Pancreas (tissue), 10 donors: ENCODE measurements at places on chromosomes 7 and 10. TPM values are rescaled to one million over a fixed set of nuclear protein-coding genes. Genes with fewer than 3 reads are reported as not detected.

GRCh38 chr7:115910541-115911164 lies 119.9 kb downstream of the TFEC start:
- H3K27me3 ChIP-seq = no peaks in the 10 kb centered on the region
- H3K4me3 ChIP-seq = no peak overlapping the region
- H3K36me3 ChIP-seq = no peaks in the 10 kb centered on the region

The ASB10 gene
- total RNA-seq = not detected

DNA sequence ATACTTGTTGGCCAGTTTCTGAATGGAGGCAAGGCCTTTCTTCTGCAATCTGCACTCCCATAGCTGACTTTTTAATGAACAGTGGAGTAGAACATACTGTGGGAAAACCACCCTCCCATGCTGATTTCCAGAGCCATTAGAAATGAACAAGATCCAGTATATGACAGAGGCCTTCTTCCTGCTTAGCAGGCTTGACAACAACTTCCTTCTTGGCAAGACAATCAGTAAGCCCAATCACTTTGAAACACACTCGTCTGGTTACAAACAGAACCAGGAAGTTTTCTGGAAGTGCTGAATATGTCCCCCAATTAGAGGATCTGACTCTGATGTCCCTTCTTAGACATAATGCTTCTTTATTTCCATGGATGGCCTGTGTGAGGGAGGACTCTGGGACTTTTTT lies 103.4 kb downstream of the SAMD9 start:
- H3K27ac ChIP-seq = peak overlapping the region; percentile 25
- no peak overlapping the region for H3K4me3 ChIP-seq
- H3K27me3 ChIP-seq = no peaks in the 10 kb centered on the region
- no peaks in the 10 kb centered on the region for H3K36me3 ChIP-seq
- H3K4me1 ChIP-seq = no peaks in the 10 kb centered on the region
- DNase-seq = no peak

- H3K27ac ChIP-seq = no peak overlapping the region
- no peaks in the 10 kb centered on the region for H3K36me3 ChIP-seq
- no peak overlapping the region for H3K4me3 ChIP-seq
- H3K27me3 ChIP-seq = no peaks in the 10 kb centered on the region
Measured at GRCh38 chr10:47031211-47031900, 120.1 kb downstream of the PTPN20 start.

DNA sequence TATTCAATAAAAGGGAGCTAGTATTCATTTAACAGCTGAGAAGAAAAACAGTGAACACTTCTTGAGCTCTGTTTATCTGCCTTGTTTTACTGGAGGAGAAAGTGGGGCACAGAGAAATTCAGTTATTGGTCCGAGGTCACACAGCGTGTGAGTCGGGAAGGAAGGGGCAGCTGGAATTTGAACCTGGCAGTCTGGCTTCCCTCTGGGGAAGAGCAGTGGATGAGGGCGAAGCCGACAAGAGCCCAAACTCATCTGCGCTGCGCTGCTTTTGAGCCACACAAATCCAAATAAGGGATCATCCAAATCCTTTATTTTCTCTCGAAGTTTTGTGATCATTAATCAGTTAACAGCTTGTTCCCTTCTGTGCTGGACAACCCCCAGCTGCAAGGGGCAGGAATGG lies 23.7 kb upstream of the PFKFB3 start:
- no peak for DNase-seq
- H3K27me3 ChIP-seq = no peaks in the 10 kb centered on the region
- H3K4me1 ChIP-seq = no peaks in the 10 kb centered on the region
- H3K4me3 ChIP-seq = no peak overlapping the region

DNA sequence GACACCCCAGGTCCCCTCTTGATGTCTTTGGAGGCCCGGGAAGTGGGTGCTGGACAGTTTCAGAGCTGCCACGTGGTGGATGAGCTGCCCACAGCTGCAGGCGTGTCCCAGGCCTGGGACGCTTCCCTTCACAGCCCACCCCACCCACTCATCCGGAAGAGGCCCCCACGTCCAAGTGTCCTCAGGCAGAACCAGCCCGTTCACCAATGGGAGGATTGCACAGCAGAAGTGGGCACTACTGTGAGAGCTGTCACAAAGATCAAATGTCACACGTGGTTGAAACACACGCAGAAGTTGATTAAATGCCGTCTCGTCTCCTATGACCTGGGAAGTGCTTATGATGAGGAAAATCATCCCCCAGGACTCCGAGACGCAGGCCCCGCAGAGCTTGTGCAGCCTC lies 52.9 kb downstream of the STK32C start:
- DNase-seq = no peak
- H3K27me3 ChIP-seq = no peaks in the 10 kb centered on the region
- no peak overlapping the region for H3K27ac ChIP-seq
- H3K4me3 ChIP-seq = no peak overlapping the region
- no peaks in the 10 kb centered on the region for H3K36me3 ChIP-seq

GRCh38 chr10:95314192-95314918 lies 23.6 kb upstream of the PDLIM1 start:
- peaks cover 6% of the 10 kb centered on the region for H3K4me1 ChIP-seq
- no peak for DNase-seq
- H3K4me3 ChIP-seq = no peak overlapping the region
- H3K27ac ChIP-seq = no peak overlapping the region

The CCDC172 gene
- not detected for total RNA-seq

DNA sequence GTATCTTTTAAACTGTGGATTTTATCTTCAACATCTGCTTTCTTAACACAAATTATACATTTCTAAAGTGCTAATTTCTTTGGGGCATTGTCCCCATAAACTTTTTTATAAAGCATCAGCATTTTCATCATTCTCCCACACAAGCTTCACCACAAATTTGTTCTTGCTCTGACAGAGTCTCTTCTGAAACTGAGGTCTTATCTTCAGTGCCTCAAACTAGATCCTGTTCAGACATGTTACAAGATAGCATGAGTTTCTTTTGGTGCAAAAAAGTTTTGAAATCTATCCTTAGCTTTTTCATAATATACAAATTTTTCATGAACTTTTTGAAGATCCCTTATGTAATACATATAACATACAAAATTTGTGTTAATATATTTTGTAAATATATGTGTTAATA lies 346.6 kb downstream of the IPMK start:
- H3K4me1 ChIP-seq = no peaks in the 10 kb centered on the region
- no peak for DNase-seq
- no peaks in the 10 kb centered on the region for H3K36me3 ChIP-seq
- no peak overlapping the region for H3K4me3 ChIP-seq

The RAB19 gene
- total RNA-seq = 9.5 TPM

- no peak overlapping the region for H3K27ac ChIP-seq
- H3K36me3 ChIP-seq = no peaks in the 10 kb centered on the region
- H3K4me3 ChIP-seq = no peak overlapping the region
- H3K4me1 ChIP-seq = no peaks in the 10 kb centered on the region
Measured at GRCh38 chr7:6169805-6170520, 102.5 kb downstream of the CYTH3 start.

DNA sequence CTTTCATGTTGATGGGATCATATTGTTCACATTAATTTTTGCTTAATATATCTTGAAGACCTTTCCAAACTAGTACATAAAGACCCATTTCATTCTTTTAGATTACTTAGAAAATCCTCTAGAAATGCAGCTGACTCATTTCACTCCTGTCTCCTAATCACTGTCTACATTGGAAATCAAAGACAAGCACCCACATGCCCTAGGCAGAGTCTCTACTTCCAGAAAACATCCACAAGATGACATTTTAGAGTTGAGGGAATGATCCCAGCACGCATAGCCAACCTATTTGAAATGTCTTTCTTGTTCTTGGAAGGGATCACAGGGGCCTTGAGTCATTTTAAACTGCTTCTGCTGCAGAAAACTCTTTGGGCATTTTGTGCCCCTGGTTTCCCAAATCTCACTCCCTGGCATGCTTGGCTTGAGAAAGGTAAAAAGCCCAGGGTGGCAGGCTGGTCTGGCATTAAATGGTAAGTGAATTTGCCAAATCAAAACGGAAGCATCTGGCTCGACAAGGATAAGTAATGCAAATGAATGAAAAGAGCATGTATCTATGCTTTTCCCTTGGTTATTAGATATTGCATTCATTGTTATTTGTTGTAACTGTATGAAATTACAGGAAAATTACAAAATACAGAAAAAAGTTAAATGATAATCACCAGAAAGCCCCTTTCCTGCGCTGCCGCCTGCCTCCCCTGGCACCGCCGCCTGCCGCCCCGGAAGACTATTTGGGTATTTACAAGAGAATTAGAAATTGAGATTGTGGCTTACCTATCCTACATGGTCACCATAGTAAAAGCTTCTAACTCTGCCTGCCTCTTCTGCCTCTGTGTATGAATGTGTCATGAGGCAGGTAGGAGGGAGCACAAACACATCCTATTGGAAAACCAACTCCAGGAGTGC lies 225.3 kb downstream of the PTEN start:
- peak overlapping the region; percentile 50 for H3K27ac ChIP-seq
- no peak overlapping the region for H3K4me3 ChIP-seq
- no peaks in the 10 kb centered on the region for H3K27me3 ChIP-seq
- H3K4me1 ChIP-seq = no peaks in the 10 kb centered on the region
- H3K36me3 ChIP-seq = no peaks in the 10 kb centered on the region

The CDNF gene
- total RNA-seq = 6.5 TPM

The C10orf143 gene
- 3.3 TPM for total RNA-seq

The CCDC3 gene
- 0.94 TPM for total RNA-seq

The SOSTDC1 gene
- 0.12 TPM for total RNA-seq

DNA sequence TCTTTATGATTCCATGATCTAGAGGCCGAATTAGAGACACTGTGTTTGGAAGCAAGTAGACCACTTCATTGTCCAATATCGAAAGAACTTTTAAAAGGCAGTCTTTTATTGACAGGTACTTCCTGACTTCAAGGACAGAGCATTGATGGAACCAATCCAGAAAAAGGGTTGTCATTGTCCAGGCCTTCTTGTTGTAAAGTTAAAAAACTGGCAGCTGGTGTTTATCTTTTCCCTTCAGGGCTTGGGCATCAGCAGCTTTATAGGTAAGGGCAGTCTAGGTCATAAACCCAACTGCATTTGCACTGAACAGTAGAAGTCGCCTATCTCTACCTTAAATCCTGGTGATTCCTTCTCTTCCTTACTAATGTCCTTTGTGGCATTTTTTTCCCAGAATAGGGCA lies 95.6 kb downstream of the ST7 start:
- H3K27ac ChIP-seq = no peak overlapping the region
- peaks cover 19% of the 10 kb centered on the region for H3K4me1 ChIP-seq
- H3K27me3 ChIP-seq = no peaks in the 10 kb centered on the region
- H3K4me3 ChIP-seq = no peak overlapping the region
- DNase-seq = no peak

The GNG11 gene
- 3.4 TPM for total RNA-seq

- H3K4me3 ChIP-seq = no peak overlapping the region
- H3K4me1 ChIP-seq = peaks cover 3% of the 10 kb centered on the region
- no peaks in the 10 kb centered on the region for H3K27me3 ChIP-seq
- no peak for DNase-seq
- no peak overlapping the region for H3K27ac ChIP-seq
Measured at GRCh38 chr10:111203615-111204014, 126.8 kb downstream of the ADRA2A start.

The PDGFA gene
- total RNA-seq = 92.0 TPM

DNA sequence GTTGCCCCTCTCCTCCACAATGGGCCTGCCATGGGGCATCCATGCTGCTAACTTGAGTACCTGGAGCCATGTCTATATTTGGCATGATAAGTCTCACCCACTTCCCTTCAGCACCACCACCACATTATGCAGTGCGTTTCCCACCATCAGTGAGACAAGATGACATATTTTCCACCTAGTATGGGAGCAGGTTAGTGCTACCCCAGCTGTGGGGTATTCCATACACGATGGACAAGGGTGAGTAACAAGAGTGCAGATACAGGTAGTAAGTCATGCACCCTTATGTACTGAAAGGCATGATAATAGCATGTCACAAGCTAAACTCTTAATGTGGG lies 21.2 kb upstream of the OR2AE1 start:
- DNase-seq = no peak
- H3K27ac ChIP-seq = no peak overlapping the region
- H3K27me3 ChIP-seq = no peaks in the 10 kb centered on the region
- no peaks in the 10 kb centered on the region for H3K4me1 ChIP-seq

The ZNF138 gene
- total RNA-seq = 3.6 TPM

The FFAR4 gene
- total RNA-seq = 1.1 TPM
